ENCODE measurements at places on chromosomes 16 and 17.

- no peak for DNase-seq
Observed at GRCh38 chr17:82867763-82868325, 28.0 kb upstream of the ZNF750 start.

DNA sequence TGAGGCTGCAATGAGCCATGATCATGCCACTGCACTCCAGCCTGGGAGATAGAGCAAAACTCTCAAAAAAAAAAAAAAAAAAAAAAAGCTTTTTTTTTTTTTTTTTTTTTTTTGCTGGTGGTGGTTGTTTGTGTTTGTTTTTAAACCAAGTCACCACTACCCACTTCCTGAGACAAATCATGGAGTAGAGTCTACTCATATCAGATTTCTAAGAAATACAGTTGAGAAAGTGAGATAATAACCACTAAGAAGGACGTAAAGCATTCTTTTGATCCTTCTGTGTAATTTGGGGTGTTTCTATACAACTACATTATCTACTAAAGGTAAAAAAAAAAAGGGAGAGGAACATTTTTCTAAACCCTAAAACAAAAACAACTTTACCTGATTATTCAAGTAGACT, 38.0 kb downstream of the AXIN2 start:
- no peak for DNase-seq

- no peak for DNase-seq
Observed at GRCh38 chr17:35289222-35289621, 46.4 kb downstream of the SLFN5 start.

DNA sequence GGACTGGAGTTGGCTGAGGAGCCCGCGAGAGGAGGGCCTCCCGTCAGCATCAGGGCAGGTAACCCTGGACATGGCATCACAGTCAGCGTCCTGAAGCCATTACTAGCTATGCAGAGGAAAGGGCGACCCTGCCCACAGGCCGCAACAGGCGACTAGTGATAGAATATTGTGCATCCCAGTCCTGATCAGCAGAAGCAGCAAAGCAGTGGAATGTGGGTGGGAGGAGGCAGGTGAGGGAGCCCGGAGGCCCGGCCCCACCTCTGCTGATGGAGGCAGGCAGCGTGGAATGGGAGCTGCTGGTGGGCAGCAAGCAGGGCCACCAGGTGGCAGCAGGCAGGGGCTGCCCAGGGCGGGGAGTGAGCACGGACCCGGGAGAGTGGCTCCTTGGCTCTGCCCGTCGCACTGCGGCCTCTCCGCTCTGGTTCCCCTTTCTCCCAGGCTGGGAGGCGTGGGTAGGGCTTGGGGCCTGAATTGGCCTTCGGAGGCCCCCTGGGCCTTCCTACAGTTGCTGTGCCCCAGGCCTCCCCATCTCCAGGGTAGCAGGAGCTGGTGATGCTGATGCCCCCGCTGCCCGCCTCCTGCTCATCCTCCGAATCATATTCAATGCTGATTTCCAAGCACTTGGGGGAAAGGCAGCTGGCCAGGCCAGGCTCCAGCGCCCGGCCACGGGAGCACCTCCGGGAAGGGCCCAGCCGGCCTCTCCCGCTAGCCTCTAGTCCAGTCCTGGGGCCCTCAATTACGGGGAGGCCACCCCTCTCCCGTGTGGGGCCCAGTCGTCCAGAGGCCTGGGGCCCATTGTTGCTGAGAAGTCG, 20.2 kb downstream of the TSPOAP1 start:
- DNase-seq, result peak; percentile 36
